ENCODE measurements at places on chromosomes 4 and X.

GRCh38 chr4:94714365-94715160, 43.2 kb upstream of the BMPR1B start:
- DNase-seq, result no peak

DNA sequence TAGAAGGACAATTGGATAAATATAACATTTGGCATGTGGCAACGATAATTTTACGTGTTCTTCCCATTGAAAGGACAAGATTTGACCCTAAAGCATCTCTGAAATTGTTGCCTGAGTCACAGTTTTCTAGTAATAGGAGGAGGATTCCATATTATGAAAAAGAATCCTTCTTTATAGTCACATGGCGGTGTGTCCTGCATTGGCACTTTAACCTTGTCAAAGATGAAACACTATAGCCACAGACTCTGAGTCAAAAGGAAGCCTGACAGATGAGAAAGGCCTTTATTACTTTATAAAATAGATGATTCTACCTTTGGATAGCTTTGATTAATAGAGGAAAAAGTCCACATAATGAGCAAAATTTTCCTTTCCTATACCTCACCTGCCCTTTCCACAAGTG, 11.5 kb downstream of the LNX1 start:
- no peak for DNase-seq

DNA sequence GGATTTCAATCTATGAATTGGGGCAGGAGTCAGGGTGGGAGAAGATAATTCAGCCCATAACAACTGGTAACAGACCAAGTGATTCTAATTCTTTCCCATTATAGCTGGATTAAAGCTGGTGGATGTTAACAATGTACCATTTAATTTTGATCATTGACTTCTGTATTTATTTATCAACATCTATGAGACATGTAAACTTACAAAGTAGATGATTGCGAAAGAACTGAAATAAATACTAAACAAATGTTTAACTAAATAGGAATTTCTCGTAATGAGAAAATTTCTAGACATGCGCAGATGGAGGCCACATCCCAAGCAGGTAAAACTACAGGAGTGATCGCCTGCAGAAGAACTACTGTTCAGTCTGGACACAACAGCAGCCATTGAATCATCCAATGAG, 107.1 kb downstream of the NR3C2 start:
- no peak for DNase-seq

DNA sequence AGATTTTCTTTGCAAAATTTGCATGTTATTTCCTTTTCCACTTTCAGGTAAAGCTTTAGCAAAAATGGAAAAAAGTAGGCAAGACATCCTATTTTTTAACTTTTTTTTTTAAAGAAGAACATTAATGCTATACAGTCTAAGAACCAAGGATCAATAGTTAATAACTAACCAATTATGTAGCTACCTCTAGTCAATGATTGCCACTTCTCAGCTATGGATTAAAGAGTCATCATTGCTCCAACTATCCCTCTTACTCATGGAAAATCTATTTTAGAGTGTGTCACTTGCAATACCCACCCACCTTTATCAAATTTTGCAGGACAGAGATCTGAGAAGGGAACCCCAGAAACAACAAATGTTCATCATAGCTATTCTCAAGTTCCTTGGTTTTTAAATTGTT, 223.1 kb downstream of the ANK2 start:
- no peak for DNase-seq

DNA sequence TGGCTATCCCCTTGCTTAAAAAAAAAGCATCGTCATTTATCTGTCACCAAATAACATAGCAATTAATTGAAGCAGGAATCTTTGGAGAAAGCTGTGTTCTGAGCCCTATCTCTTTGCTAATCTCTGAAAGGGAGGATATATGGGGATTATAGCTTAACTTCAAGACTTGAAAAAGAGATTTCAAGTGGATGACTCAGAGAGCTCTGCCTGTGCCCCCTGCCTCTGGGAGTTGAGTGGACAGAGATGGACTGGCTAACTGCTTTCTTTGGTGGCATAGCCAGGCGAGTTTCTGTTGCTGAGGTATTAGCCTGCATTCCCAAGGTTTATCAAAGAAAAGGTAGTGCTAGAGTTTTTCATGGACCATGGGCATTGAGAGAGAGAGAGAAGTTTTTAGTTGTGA, 91.6 kb downstream of the DDIT4L start:
- no peak for DNase-seq

- no peak for DNase-seq
These were observed 105.8 kb upstream of the CBR4 start for GRCh38 chr4:169115897-169116254.

GRCh38 chr4:152054731-152055130, 293.9 kb upstream of the GATB start:
- no peak for DNase-seq

- no peak for DNase-seq
These were observed 38.0 kb upstream of the IL21 start for GRCh38 chr4:122658818-122659295.

GRCh38 chr4:99669084-99669483, 11.5 kb upstream of the C4orf54 start:
- DNase-seq, result no peak

- DNase-seq, result no peak
These were observed 16.8 kb downstream of the SMIM20 start for GRCh38 chr4:25930731-25931354.

DNA sequence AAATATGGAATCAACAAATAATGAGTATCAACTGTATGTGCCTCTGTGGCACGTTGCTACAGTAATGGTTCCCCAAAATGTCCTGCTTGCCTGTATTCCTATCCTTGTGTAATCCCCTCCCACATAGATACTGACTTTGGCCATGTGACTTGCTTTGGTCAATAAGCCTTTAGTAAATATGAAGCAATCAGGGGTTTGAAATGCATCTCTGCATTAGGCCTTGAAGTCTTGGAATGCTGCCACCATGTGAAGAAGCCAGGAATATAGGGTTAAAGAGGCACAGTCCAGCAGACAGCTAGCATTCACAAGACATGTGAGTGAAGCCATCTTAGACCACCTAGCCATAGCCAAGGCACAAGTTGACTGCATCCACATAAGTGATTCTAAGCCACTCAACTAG, 190.9 kb downstream of the GABRB1 start:
- no peak for DNase-seq

GRCh38 chrX:15056044-15056443, 182.8 kb downstream of the MOSPD2 start:
- no peak for DNase-seq

DNA sequence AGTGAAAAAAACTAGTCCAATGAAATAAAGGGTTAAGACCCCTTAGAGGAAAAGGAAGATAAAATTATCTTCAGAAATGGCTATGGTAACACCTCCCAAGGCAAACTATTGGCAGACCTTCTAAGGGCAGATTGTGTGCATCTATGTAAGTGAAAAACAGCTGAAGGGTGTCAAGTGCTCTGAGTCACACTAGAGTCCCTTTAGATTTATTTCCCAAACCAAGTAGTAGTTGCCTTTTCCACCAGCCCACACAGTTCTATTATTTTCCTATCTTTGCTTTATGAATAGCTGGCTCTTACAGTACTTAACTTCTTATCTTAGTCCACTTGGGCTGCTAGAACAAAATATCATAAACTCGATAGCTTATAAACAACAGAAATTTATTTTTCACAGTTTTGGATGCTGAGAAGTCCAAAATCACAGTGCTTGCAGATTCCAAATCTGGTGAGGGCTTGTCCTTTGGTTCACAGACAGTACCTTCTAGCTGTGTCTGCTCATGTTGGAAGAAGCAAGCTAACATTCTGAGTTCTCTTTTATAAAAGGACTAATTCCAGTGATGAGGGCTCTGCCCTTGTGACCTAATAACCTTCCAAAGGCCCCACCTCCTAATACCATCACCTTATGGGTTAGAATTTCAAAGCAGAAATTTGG, 143.6 kb downstream of the GRID2 start:
- DNase-seq, result no peak

DNA sequence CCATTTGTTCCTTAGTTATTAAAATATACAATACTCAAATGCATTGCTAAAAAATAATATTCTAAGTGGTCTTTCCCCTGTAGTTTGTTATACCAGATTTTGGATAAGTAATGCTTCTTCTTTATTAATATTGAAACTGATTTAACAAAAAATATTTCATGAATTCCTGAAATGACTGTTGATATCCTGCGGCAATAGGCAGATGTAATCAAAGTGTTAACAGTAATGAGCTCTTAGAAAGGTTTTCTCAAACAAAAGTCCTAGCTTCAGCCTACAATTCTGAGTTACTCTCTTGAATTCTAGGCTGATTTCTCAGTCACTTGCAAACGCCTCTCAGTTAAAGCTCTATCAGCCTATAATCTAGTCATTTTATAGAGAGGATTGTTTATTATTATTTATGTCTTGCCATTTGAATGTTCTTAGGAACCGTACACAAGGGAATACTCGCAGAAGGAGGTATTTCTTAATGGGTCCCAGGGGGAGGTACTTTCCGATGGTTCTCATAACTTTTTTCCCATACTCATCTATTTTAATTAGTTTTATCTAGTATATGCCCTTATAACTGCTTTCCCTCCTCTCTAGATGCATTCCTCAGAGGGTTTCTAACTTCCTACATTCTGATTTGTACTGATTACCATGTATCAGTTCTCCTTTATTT, 96.8 kb downstream of the FNIP2 start:
- no peak for DNase-seq

DNA sequence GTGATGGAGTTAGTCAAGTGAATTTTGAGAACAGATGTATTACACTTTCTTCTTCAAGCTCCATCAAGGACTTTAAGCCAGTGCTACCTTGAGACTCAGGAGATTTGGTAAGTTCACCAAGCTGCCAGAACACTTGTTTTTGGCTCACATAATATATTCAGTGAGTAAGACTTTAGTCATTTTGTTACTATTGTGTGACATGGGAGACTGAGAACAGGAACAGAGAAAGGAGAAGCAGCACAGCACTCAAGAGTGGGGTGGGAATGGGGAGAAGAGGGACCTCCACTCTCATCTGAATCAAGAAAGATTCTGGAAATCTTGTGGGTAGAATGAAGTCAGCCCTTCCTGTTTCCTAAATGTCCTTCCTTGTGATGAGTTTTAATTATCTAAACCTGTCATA, 87.3 kb upstream of the TET2 start:
- no peak for DNase-seq

DNA sequence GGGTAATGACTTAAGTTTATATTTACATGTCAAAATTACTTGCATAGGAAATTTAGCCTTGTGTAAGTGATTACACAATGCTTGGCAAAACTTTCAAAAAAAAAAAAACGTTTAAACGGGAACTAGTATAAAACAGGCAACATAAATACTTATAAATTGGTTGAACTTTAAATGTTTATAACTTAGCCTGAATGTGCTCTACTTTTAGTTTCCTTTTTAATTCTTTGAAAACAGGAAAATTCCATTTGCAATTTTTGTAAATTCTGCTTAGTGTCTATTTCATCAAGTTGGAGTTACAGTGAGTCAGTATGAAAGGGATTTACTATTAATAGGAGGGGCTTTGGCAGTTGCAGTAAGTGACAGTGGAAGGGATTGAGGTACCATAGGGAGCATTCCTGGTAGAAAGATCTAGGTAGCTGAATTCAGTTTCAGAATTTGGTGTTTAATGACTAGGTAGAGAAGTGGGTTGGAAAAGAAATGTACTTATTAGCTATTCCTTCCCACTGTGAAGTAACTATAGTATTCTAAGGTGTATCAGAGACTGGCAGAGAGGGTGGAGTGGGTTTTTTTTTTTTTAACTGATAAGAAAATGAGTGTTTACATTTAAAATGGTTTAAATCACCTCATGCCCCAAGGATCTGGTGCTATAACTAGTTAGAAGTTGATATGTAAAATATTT, 2.8 kb downstream of the STAG2 start:
- no peak for DNase-seq

DNA sequence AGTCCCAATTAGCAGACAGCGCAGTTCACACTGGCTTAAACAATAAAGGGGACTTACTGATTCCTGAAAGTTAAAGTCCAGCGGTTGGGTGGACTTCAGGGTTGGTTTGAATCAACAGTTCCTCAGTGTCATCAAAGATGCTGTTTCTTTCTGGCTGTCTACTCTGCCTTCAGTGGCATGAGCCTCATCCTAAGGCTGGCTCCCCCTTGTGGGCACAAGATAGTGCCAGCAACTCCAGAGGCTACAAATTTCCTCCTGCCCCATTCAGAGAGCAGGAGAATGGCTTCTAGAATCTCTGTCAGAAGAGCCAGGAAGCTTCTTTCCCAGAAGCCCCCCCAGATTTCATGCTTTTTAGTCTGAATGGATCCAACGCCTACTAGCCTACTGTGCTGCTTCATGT, 82.4 kb upstream of the MTM1 start:
- DNase-seq, result peak; percentile 19

GRCh38 chrX:136519069-136519468, 12.9 kb upstream of the VGLL1 start:
- DNase-seq, result no peak

DNA sequence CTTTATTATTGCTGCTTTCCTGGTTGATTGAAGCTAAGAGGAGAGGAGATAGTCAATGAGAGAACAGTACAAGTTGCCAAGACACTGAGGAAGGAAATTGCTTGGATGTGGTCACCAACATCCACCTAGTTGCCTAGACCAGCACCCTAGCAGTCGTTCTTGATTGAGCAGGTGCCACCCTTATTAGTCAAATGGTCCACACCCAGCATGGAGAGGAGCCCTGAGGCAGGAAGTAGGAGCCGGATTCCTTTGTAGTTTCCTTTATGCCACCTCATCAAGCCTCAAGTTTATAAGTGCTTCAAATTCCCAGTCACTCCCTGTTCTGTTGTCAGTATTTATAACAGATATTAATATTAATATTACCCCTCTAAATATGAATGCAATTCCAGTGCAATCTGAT, 19.1 kb downstream of the PAGE2 start:
- DNase-seq, result no peak

- DNase-seq, result peak; percentile 16
These were observed 19.9 kb upstream of the TRIM61 start for GRCh38 chr4:164997324-164997723.

DNA sequence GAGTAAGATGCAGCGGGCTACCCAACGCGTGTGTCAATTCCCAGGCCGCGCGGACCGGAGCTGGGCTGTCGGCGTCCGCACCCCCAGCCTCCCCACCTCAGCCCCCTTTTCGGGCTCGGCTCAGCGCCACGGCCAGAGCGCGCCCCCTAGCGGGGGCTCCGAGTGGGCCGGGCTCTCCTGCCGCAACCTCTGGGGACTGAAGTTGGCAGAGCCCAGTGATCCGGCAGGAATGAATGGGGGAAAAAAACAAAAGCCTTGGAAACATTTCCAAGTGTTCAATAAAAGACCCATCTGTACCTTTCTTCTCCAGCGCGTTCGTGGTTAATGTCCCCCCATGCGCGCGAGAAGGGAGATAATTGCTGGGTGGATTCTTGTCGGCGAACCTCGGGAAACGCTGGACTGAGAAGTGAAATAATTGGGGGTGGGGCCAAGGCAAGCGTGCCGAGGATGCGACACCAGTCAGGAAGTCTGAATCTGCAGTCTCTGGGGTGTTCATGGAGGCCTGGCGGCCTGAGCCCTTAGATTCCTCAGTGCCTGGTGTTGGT, 5.2 kb upstream of the ARX start:
- DNase-seq, result peak; percentile 56

Measured in BE2C (cell line).